ENCODE measurements at places on chromosomes 12 and 14. TPM values are rescaled to one million over a fixed set of nuclear protein-coding genes. Genes with fewer than 3 reads are reported as not detected.
A peak's percentile ranks its signal among the peaks of the same experiment; 100 is the strongest.

- DNase-seq = peak; percentile 61
Measured at GRCh38 chr14:50001999-50002925, 109.4 kb downstream of the ARF6 start.

GRCh38 chr12:11863988-11864387 is 206.8 kb upstream of the BCL2L14 start:
- no peak for DNase-seq

DNA sequence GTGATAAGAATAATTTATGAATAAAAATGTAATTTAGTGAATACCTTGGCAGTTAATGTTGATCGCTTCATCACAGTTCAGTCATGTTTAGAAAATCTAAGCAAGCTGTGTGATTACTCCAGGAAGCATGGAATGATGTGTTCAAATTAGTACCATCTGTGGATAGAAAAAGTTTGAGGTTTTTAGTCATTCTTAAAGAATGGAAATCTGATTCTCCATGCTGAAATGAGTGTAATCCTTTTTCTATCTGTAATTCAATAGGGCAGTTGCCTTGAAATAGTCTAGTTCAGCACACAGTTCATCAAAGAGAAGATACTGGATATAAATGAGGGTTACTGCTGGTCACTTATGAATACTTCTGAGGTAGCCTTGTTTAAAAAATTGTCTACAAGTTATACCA is 127.2 kb upstream of the MYF6 start:
- no peak for DNase-seq

GRCh38 chr14:73492670-73493069 is 1.9 kb downstream of the RIOX1 start:
- no peak for DNase-seq

DNA sequence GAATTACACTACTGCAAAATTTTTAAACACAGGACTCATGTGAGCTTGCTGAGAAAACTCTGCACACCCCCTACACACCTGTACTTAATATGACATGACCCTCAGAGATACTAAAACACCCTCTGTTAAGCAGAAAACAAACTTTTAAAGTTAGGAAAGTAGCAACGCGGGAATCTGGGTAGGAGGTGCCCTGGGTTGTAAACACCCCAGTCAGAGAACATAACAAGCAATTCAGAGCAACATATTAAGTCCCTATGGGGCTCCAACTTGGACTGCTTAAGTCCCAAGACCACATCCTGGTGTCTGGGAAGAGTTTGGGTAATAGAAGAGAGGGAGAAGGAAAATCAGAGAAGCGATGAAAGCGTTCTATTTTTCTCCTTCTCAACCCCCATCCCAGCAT is 1.2 kb downstream of the ATF7 start:
- no peak for DNase-seq

- no peak for DNase-seq
Measured at GRCh38 chr12:53211476-53212381, 4.7 kb upstream of the ITGB7 start.

GRCh38 chr12:93376436-93377251 is 1.1 kb upstream of the NUDT4 start:
- no peak for DNase-seq

DNA sequence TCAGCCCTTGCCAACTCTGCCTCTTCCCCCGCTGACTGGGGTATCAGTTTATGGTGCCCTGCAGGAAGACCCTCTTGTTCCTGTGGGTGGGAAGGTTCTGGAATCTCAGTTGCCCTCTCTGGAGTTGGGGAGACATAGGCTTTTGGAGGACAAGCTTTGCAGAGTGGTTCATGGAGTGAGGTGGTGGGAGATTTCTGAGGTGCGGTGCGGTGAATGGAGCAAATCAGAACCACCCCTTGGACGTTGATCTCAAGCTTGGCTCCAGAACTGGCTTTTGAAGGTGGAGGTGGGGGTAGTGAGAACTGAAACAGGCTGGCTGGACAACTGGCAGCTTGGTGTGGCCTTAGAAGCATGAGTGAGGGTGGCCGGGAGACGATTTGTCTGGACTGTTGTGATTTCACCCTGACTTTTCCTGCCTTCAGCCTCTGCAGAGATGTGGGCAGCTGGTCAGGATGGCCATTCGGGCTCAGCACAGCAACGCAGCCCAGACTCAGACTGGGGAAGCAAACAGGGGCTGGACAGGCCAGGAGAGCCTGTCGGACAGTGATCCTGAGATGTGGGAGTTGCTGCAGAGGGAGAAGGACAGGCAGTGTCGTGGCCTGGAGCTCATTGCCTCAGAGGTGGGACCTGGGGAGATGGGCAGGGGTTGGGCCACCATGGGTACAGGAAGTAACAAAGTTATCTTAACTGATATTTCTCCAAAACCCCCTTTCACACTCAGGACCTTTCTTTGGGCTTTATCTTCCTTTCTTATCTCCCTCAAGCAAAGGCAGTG is 1.1 kb downstream of the SHMT2 start:
- no peak for DNase-seq

GRCh38 chr12:124954771-124955170 is 34.2 kb downstream of the DHX37 start:
- no peak for DNase-seq

GRCh38 chr14:100640471-100641273 is 53.5 kb upstream of the BEGAIN start:
- peak; percentile 73 for DNase-seq

GRCh38 chr12:119692410-119692809 is 24.5 kb downstream of the PRKAB1 start:
- no peak for DNase-seq

DNA sequence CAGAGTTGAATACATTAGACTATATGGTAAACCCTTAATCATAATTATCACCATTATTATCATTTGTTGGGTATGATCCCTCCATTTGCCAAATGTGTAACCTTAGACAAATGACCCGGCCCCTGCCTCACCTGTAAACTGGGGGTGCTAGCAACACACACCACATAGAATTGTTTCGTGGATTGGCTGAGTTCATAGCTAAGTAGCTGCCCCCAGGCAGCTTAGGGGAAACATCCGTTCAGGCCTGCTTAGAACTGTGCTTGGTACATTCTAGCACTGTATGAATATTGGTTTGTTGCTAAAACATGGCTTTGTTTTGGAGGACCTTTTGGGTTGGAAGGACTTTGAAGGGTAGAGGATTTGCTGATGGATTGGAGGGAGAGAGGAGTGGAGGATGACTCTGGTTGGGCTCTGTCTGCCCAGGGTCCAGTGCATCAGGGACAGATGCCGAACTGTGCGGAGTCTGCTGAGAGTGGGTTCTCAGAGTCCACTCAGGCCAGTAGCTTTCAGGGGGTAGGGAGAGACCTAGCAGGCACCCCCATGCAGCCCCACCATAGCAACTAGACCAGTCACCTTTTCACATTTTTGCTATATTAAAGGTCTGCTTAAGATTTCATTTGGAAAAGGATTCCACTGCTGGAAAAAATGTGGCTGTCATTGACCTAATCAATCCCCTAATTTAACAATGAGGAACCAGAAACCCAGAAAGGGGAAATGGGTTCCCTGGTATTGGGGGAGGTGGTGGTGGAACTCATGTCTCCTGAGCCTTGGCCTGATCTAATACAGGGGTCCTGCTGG is 2.2 kb downstream of the RIN3 start:
- DNase-seq = no peak

- DNase-seq = no peak
Measured at GRCh38 chr12:109589691-109590245, 16.2 kb downstream of the MVK start.

Gene GALNT4
- total RNA-seq = 6.5 TPM

Gene KCNC2
- total RNA-seq = not detected
